ENCODE measurements at places on chromosomes 2 and 18.

GRCh38 chr2:29129586-29130281 lies 14.5 kb downstream of the CLIP4 start:
- no peak for DNase-seq

DNA sequence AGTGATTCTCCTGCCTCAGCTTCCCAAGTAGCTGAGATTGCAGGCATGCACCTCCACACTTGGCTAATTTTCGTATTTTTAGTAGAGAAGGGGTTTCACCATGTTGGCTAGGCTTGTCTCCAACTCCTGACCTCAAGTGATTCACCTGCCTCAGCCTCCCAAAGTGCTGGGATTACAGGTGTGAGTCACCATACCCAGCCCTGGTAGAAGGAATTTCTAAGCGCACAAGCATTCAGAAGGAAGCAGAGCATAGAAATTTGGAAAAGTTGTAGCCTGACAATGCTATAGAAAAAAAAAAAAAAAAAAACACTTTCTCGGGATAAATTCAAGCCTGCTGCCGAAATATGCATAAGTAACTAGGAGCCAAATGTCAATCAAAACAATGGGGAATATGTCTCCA lies 249.4 kb downstream of the GRB14 start:
- DNase-seq: no peak

DNA sequence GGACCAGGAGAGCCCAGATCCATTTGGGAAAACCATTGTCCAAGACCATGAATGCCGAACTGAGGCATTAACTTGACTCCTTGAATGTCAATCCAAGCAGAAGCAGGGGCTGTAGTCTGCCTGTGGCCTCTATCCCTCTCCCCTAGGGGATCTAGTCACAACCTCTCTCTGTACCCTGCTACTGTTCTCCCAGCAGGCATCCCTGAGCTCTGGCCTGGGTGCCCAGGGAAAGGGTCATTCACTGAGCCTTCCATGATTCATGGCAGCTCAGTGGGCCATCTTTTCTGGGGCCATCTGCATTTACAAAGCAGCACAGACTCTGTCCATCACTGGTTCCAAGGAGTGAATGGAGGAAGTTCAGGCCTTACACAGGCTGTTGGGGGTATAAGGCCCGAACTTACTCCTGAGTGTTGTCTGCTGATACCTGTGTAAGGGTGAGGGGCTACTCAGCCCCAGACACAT lies 151.8 kb downstream of the ZFP36L2 start:
- DNase-seq: no peak

- no peak for DNase-seq
Observed at GRCh38 chr2:181357979-181358378, 99.2 kb upstream of the ITGA4 start.

DNA sequence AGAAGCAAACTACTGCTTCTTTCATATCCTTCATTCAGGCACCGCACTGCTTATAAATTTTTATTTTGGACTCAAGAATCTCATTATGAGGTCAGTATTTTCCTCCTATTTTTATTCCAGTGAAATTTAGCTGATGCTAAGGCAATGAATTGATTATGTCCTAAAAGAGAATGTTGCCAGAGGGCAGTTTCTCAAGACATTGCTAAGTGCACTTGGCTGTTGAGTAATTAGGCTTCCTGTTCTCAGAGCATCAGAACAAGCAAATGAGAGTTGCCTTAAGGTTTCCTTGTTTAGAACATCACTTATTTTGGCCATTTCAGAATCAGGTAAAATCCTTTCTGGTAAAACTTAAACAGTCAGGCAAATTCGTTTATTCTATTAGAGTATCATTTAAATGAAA lies 548.6 kb upstream of the ZEB2 start:
- DNase-seq: no peak

DNA sequence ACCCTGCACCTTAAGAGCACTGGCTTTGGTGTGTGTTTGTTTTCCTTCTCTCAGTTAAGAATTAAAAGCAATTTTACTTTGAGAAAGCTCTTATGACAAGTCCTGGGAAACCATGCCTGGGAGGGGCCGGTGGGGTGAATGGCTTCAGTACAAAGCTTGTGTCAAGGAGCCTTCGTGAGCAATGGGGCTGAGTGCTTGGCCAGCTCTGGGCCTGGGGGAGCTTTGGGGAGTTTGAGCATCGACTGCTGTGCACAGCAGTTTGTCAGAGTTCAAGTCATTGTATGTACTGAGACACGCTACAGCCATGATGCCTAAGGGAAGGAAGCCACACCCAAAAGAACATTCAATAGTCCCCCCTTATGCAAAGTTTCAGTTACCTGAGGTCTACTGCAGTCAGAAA lies 75.8 kb downstream of the ARHGEF4 start:
- no peak for DNase-seq

DNA sequence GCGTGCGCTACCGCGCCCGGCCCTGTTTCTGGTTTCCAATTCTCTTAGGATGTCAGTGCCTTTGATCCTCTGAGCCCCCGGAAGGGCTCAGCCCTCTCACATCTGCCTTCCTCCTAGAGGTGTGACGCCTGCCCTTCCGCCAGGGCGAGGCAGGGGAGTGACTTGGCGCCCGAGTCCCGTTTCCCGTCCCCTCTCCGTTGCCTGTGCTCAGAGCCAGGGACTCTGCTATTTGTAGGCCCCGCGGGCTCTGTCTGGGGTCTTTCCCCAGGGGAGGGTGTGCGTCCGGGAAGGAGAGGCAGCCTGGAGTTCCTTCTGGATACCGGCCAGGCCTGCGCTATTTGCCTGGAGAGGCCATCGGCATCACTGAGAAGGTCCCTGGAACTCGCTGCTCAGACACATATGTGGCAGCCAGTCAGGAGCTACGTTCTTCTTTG lies 103.7 kb upstream of the TAF1B start:
- DNase-seq: no peak

DNA sequence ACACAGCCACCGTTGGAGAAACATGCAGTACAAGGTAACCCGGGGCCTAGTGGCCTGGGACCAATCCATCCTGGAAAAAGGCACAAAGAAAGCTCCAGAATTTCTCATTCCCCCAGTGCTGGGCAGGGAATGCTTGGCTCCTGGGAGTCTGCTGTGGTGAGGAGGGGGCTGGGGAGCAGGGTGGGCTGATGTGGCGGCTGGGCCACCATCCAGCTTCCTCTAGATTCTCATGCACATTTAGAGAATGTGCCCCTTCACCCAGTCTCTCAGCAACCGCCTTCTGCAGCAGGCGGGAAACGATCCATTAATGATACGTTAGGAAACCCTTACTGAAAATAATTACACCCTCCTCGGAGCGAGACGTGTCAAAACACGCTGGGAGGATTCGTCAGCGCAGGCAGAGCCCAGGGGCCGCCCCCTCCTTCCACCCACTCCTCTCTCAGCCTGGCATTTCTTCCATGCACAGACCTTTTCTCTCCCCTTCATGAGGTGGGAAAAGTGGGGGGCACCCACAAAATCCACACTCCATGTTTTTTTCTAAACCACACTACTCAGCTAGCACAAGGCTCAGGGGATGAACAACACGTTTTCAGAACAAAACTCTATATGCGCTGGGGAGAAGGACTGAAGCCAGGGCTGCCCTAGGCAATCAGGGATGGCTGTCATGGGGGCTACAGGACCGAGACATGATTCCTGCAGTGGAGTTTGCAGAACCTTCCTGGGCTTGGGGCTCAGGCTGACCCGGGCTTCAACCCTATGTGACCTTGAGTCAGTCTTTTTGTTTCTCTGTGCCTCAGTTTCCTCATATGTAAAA lies 56.1 kb upstream of the SMAD7 start:
- no peak for DNase-seq

GRCh38 chr18:45565280-45565970 lies 49.9 kb upstream of the SLC14A2 start:
- no peak for DNase-seq

GRCh38 chr2:1505031-1505441 lies 91.8 kb downstream of the TPO start:
- no peak for DNase-seq

- DNase-seq: no peak
Observed at GRCh38 chr2:174522553-174522952, 35.7 kb upstream of the GPR155 start.

DNA sequence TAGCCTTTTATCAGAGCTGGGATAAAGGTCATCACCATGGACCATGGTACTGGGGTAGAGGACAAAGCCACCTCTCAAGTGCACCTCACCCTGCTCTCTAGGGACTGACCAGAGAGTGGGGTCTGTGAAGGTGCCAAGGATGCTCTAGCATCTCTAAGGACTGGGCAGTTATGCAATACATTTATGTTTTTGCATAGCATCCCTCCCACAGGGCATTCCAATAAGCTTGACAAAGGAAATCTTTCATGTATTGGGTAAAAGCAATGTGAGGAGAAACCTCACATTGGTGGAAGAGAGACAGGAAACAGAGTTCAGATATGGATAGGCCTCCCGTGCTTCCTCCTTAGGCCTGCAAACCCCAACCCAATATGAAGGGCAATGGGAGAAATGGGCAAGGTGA lies 31.6 kb downstream of the STK39 start:
- DNase-seq: no peak

DNA sequence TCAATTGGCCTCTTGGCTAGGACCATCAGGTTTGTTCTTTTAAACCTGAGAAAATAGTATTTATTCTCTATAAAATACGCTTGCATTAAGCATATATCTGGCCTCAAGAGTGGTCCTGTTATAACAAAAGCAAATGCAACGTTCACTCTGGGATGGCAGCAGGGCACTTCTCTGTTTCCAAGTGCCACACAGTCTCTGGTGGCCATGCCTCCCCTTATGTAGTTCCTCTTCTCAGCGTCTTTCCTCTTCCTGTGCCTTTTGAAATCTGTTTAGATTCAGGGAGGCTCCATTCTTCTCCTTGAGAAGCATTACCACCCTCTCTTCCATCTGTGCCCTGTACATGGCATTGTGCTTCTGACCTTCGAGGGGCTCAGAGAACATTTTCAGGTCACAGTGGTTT lies 51.9 kb downstream of the TSHZ1 start:
- DNase-seq: no peak

- DNase-seq: no peak
Observed at GRCh38 chr2:182625814-182626213, 90.2 kb upstream of the DNAJC10 start.

All from stimulated activated CD4-positive, alpha-beta T cell treated with anti-CD3 and anti-CD28 coated beads, TNF-alpha, amount 100 ng/mL, for 1 hour (primary cell).